ENCODE measurements at places on chromosomes 1 and 21. TPM values are rescaled to one million over a fixed set of nuclear protein-coding genes. Genes with fewer than 3 reads are reported as not detected.

ADCY10 gene
- not detected for total RNA-seq

- no peak for DNase-seq
Observed at GRCh38 chr1:95073446-95073845, 695 bp upstream of the ALG14 start.

RPTN gene
- total RNA-seq, result not detected

DNA sequence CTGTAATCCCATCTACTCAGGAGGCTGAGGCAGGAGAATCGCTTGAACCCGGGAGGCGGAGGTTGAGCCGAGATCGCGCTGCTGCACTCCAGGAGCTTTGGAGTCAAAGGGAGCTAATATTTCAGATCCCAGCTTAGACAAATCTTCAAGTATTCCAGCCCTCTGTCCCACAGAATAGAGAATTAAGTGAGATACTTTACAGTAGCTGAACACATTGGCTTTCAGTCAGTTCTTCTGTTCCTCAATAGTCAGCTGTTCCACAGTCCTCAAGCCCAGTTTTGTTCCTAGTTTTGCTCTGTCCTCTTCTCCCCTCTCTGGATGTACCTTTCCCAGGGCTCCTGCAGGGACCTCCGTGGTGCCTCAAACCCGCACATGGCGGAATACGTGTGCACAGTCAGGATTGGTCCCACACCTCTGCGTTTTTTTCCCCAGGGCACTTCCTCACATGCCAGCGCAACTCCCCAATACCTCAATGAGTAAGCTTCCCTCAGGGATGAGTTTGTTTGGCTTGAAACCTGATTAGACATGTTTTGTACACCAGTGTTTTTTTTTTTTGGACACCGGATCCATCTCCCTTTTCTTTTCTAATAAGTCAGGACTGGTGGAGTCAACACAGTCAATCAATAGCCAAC is 1.2 kb downstream of the MFN2 start:
- no peak for DNase-seq

DNA sequence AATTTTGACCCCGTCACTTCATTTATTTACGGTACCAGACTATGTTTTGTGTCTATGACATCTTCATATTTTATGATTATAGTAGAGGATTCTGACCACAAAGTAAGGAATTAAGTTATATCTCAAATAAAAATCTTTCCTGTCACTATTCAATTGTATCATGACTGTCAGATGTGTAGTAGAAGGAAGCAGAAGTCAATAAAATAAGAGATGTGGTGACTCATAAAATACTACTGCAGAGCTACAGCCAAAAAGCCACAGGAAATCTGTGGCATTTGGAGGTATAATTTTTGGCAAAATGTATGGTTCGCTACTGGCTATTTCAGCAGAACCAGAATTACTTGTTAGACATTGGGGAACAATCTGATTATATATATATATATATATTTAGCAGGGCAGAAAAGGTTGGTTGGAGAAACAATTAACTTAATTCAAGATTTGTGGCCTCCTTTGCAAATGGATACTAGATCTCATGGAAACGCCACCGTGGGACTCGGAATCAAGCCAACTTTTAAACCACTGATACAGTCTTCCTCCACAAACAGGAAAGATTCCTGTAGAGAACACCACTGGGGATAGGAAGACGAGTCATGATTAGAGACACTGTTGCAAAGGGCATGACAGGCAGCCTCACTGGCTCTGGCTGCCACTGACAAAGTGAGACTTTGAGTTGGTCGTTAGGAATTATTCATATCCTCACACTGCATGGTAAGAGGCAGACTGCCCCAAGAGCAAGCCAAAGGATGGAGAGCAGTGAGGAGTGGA is 5.1 kb downstream of the FCRL2 start:
- no peak for DNase-seq

- DNase-seq, result peak; percentile 56
Observed at GRCh38 chr1:211944733-211945500, 90.4 kb downstream of the INTS7 start.
